Hepatocyte (in vitro differentiated cells): ENCODE measurements at places on chromosomes 5 and 9. TPM values are rescaled to one million over a fixed set of nuclear protein-coding genes. Genes with fewer than 3 reads are reported as not detected.

DNA sequence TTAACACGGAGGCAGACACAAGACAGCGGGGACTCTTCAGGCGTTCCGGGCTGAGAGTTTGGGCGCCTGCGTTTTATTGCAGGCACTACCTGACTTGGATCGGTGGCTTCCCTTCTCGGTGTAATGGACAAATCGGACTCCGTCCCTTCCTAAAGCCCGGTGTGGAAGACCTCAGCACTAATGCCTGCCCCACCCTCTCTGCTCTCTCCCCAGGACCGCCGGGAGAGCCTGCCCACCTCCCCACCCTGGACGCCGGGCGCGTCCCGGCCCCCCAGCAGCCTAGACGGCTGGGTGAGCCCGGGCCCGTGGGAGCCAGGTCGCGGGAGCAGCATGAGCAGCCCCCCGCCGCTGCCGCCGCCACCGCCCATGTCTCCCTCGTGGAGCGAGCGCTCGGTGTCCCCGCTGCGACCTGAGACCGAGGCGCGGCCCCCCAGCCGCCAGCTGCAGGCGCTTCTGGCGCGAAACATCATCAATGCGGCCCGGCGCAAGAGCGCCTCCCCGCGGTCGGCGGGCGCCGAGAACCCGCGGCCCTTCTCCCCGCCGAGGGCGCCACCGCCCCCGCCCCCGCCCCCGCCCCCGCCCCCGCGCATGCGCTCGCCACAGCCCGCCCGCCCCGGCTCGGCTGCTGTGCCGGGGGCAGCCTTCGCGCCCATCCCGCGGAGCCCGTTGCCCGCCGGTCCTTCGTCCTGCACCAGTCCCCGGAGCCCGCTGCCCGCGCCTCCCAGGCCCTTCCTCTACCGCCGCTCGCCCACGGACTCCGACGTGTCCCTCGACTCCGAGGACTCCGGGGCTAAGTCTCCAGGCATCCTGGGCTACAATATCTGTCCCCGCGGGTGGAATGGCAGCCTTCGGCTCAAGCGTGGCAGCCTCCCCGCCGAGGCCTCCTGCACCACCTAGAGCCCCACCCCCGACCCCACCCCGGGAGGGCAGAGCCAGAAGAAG, 4.6 kb upstream of the MYOZ3 start:
- H3K27ac ChIP-seq, result peak overlapping the region; percentile 64
- no peaks in the 10 kb centered on the region for H3K36me3 ChIP-seq
- H3K4me1 ChIP-seq, result peaks cover 22% of the 10 kb centered on the region
- peak; percentile 89 for DNase-seq
- no peaks in the 10 kb centered on the region for H3K27me3 ChIP-seq

GRCh38 chr9:114484854-114485443, 20.3 kb downstream of the WHRN start:
- H3K4me3 ChIP-seq, result no peak overlapping the region
- H3K27me3 ChIP-seq, result no peaks in the 10 kb centered on the region
- DNase-seq, result no peak
- no peaks in the 10 kb centered on the region for H3K36me3 ChIP-seq
- no peak overlapping the region for H3K27ac ChIP-seq

DNA sequence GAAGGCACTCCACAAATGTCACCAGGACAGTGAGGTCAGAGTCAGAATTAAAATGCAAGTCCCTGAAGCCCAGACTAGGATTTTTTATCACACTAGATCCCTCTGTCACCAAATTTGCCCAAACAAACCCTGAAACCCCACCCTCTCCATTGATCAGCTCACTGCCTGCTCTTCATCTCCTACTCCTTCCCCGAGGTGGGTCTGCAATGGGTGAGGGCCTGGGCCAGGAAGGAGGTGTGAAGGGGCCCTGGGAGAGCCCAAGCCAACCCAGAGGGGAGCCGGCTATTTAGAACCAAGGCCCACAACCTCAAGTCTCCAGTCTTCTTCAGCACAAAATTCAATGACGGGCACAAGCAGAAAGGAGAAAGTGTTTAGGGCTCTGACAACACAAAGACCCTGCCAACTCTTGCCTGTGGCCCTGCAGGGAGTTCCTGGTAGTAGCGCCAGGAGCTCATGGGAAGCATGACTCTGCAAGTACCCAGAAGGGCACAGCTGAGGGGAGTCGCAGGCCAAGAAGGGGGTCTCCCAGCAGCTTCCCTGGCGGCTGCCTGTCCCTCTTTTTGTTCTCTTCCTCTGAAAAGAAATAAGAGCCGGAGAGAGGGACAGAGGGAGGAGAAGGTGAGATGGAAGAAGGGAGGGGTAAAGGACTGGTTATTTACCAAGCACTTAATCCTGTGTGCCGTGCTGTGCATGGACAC, 5.5 kb downstream of the FOXI1 start:
- H3K4me3 ChIP-seq, result no peak overlapping the region
- DNase-seq, result no peak
- no peaks in the 10 kb centered on the region for H3K36me3 ChIP-seq
- H3K4me1 ChIP-seq, result no peaks in the 10 kb centered on the region

GRCh38 chr5:173313351-173313801, 14.8 kb downstream of the STC2 start:
- H3K4me3 ChIP-seq, result no peak overlapping the region
- H3K4me1 ChIP-seq, result peaks cover 20% of the 10 kb centered on the region
- H3K27ac ChIP-seq, result no peak overlapping the region
- H3K27me3 ChIP-seq, result no peaks in the 10 kb centered on the region
- DNase-seq, result no peak

Gene NUTM2G
- total RNA-seq, result 0.13 and 0.32 TPM in 2 replicates

Gene PAPPA
- 8.9 and 12.3 TPM in 2 replicates for total RNA-seq

DNA sequence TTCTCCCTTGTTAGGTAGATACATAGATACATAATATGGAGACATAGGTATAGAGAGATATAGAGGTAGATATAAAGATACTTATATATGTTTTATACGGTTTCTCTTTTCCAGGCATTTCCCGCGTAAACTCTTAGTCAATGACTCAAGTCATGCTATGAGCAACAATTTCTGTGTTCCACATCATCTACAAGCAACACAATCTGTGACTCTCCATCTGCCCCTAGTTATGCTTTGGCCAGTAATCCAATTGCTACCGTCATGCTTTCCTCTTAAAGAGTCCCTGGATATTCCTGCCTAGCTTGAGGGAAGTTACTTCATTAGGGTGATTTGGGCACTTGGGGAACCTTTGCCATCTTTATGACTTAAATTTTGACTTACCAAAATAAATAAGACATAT, 129.0 kb upstream of the ADAMTS16 start:
- H3K4me1 ChIP-seq, result peaks cover 8% of the 10 kb centered on the region
- H3K27me3 ChIP-seq, result peaks cover 6% of the 10 kb centered on the region
- DNase-seq, result no peak
- H3K27ac ChIP-seq, result no peak overlapping the region
- no peak overlapping the region for H3K4me3 ChIP-seq

GRCh38 chr5:57611177-57611576, 128.6 kb upstream of the ACTBL2 start:
- no peaks in the 10 kb centered on the region for H3K27me3 ChIP-seq
- no peak for DNase-seq
- H3K36me3 ChIP-seq, result no peaks in the 10 kb centered on the region
- H3K4me3 ChIP-seq, result no peak overlapping the region

- no peak overlapping the region for H3K27ac ChIP-seq
- H3K27me3 ChIP-seq, result no peaks in the 10 kb centered on the region
- no peaks in the 10 kb centered on the region for H3K36me3 ChIP-seq
- DNase-seq, result no peak
- peaks cover 12% of the 10 kb centered on the region for H3K4me1 ChIP-seq
Measured at GRCh38 chr9:98879963-98880310, 63.8 kb upstream of the COL15A1 start.

Gene CDX1
- 54.6 and 58.2 TPM in 2 replicates for total RNA-seq

Gene SCAMP1
- 39.9 and 47.6 TPM in 2 replicates for total RNA-seq
